Activated CD4-positive, alpha-beta T cell treated with anti-CD3 and anti-CD28 coated beads, Interleukin-2, amount 10 ng/mL, durations not matched to agents 7 days and 5 days (primary cell): ENCODE measurements at places on chromosomes 2 and 18. TPM values are rescaled to one million over a fixed set of nuclear protein-coding genes. Genes with fewer than 3 reads are reported as not detected.

Gene FEV
- not detected for total RNA-seq

- no peaks in the 10 kb centered on the region for H3K36me3 ChIP-seq
- no peak overlapping the region for H3K27ac ChIP-seq
- no peaks in the 10 kb centered on the region for H3K4me1 ChIP-seq
- H3K4me3 ChIP-seq: no peak overlapping the region
- H3K27me3 ChIP-seq: no peaks in the 10 kb centered on the region
Measured at GRCh38 chr2:235606004-235606715, 112.3 kb downstream of the AGAP1 start.

Gene FTCDNL1
- 2.4 TPM for total RNA-seq

GRCh38 chr18:59272891-59273758 lies at the start of gene RAX:
Gene RAX, minus strand, starts transcription at chr18:59273454. Its CDS starts 248 bp downstream, at chr18:59273206.
- DNase-seq: no peak
- H3K27me3 ChIP-seq: peaks cover 80% of the 10 kb centered on the region
- H3K36me3 ChIP-seq: no peaks in the 10 kb centered on the region
- peaks cover 24% of the 10 kb centered on the region for H3K4me1 ChIP-seq
- peak within 1 kb of the TSS; percentile 46 for H3K27ac ChIP-seq

DNA sequence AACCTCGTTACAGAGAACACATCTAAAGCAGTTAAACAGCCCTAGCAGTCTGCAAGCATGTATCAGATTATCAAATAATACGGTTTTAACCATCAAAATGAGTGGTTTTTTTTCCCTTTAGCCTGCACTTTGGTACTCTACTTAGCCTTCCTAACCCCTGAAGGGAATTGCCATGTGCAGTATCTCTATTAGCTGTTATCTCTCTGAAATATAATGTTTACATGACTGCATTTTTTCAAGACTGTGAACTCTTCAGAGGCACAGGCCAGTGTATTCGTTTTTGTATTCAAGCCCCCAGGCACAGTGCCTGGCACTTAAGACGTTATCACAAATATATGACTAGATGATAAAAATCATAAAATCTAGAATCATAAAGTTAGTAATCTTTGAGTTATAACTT lies 509.5 kb downstream of the PARD3B start:
- H3K4me1 ChIP-seq: peaks cover 24% of the 10 kb centered on the region
- DNase-seq: no peak
- no peak overlapping the region for H3K4me3 ChIP-seq
- H3K36me3 ChIP-seq: peaks cover 22% of the 10 kb centered on the region
- no peaks in the 10 kb centered on the region for H3K27me3 ChIP-seq

Gene KHK
- 9.7 TPM for total RNA-seq

DNA sequence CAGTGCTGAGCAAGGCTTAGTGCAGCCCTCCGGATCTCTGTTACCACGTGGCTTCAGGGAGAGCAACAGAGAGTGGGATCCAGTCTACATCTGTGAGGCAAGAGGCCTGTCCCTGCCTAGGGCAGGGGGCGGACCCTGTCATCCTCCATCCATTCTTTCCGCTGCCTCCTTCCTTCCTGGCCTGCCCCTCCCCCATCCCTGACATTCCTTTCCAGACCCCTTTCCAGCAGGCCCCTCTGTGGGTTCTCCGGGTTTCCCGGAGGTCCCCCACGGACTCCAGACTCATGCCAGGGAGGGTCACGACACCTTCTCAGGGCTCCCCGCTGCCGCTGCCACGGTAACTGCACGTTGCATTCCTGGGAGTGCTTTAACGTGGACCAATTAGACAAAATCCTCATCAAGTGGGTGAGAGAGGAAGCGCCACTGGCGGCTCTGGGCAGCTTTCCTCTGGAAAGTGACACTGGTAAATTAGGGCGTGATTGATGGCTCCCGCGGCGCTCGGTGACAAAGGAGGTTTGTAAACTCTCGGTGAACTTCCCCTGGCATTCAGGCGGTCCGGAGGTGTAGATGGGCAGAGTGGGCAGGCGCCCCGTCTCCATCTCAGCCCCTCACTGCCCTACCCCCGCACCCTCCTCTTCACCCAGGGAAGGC lies 11.4 kb downstream of the ATOH8 start:
- H3K4me3 ChIP-seq: no peak overlapping the region
- H3K27ac ChIP-seq: no peak overlapping the region
- no peaks in the 10 kb centered on the region for H3K4me1 ChIP-seq

DNA sequence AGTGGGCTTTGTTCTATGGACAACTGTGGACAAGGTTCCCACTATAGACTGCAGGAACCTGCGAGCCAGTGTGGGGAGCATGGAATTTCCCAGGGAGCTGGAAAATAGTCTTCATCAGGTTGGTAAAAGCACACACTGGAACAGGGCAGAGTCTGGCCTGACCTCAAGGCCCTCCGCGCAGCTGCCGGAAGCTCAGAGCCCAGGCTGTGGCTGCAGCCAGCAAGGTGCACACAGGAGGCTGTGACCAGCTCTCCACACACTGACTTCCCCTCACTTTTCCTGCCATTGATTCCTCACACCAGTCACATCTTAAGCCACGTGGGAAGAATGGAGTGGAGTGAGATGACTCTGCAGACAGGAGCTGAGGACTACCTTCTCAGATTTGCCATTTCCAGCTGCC lies 19.1 kb downstream of the MAL start:
- H3K4me3 ChIP-seq: no peak overlapping the region
- H3K27me3 ChIP-seq: no peaks in the 10 kb centered on the region
- H3K36me3 ChIP-seq: peaks cover 63% of the 10 kb centered on the region

Gene OSR1
- not detected for total RNA-seq

- DNase-seq: no peak
- H3K4me3 ChIP-seq: no peak overlapping the region
- no peaks in the 10 kb centered on the region for H3K4me1 ChIP-seq
- H3K27ac ChIP-seq: no peak overlapping the region
Measured at GRCh38 chr2:108145557-108146326, 94.0 kb upstream of the SULT1C3 start.

GRCh38 chr18:30135938-30136337 lies 906.6 kb downstream of the DSC3 start:
- no peak overlapping the region for H3K4me3 ChIP-seq
- H3K27ac ChIP-seq: no peak overlapping the region
- H3K36me3 ChIP-seq: no peaks in the 10 kb centered on the region
- no peak for DNase-seq

- peaks cover 2% of the 10 kb centered on the region for H3K27me3 ChIP-seq
- H3K4me1 ChIP-seq: no peaks in the 10 kb centered on the region
- DNase-seq: no peak
- no peak overlapping the region for H3K4me3 ChIP-seq
Measured at GRCh38 chr18:8264116-8264515, 345.1 kb upstream of the RAB12 start.

GRCh38 chr2:7329465-7329864 lies 412.3 kb downstream of the RNF144A start:
- no peak for DNase-seq
- no peaks in the 10 kb centered on the region for H3K4me1 ChIP-seq
- H3K27me3 ChIP-seq: peaks cover 6% of the 10 kb centered on the region

- no peak for DNase-seq
- no peak overlapping the region for H3K4me3 ChIP-seq
- H3K36me3 ChIP-seq: no peaks in the 10 kb centered on the region
Measured at GRCh38 chr2:15950088-15950952, 10.0 kb downstream of the MYCN start.

DNA sequence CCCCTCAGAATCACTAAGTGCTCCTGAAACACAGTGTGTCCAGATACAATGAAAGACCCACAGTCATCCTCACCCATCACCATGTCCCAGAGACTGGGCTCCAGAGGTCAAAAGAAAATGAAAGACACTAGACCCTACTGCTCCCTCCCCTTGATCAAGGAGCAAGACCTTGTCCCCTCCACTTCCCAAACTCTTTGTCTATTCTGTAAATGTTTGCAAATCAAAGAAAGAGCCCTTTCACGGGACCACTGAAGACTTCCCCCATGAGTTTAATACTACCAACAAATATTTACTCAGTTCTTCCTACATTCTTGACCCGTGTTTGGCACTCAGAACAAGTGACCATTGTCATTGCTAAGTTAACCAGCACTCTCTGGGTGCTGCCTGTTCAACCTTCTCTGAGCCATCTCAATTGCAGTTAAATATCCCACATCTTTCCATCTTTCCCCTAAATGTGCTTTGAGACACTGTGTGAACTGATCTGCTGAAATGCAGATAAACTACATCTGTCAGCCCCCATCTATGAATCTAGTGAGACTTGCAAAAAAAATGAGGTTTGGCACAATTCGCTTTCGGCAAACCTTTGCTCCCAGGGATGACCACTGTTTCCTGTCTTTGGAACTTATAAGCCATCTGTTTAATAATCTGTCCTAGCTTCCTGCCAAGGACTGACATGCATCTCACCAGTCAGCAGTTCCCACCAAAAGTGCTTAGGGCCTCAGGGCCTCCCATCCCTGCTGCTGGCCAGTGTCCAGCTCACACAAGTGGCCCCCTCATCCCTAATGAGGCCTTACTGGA lies 170.3 kb downstream of the GFPT1 start:
- no peak for DNase-seq
- H3K27ac ChIP-seq: no peak overlapping the region
- no peaks in the 10 kb centered on the region for H3K4me1 ChIP-seq

DNA sequence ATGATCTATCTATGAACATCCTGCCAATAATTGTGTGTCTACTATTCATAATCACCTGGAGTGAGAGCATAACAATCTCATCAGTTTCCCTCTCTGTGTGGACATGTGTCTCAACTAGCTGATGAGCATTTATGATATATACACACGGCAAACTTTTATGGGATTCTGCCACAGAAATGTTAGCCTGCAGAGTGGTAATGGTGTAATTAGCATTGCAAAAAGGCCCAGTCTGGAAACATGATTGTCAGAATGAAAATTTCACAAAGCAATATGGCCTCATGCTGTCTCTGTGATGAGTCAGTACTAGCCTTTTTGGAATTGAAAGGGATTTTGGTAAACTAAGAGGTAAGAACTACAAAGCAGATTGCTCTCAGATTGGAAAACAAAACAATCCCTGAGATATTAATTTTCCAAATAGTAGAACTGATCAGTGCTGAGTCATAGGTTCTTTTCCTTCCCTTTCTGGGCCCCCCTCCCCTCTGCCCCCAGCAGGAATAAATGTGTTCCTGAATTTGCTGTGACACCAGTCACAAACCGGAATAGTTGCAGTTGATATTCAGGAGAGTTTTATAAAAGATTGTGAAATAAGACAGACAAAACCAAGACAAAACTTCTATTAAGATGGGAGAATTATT lies 189.2 kb downstream of the OSR1 start:
- H3K27ac ChIP-seq: no peak overlapping the region
- H3K4me1 ChIP-seq: no peaks in the 10 kb centered on the region
- H3K4me3 ChIP-seq: no peak overlapping the region

GRCh38 chr2:10285556-10286198 lies 17.0 kb upstream of the HPCAL1 start:
- peaks cover 2% of the 10 kb centered on the region for H3K27me3 ChIP-seq
- H3K36me3 ChIP-seq: no peaks in the 10 kb centered on the region
- H3K4me1 ChIP-seq: peaks cover 8% of the 10 kb centered on the region
- no peak overlapping the region for H3K27ac ChIP-seq
- no peak for DNase-seq
- H3K4me3 ChIP-seq: no peak overlapping the region

Gene FRZB
- total RNA-seq: not detected

Gene MYCN
- not detected for total RNA-seq

DNA sequence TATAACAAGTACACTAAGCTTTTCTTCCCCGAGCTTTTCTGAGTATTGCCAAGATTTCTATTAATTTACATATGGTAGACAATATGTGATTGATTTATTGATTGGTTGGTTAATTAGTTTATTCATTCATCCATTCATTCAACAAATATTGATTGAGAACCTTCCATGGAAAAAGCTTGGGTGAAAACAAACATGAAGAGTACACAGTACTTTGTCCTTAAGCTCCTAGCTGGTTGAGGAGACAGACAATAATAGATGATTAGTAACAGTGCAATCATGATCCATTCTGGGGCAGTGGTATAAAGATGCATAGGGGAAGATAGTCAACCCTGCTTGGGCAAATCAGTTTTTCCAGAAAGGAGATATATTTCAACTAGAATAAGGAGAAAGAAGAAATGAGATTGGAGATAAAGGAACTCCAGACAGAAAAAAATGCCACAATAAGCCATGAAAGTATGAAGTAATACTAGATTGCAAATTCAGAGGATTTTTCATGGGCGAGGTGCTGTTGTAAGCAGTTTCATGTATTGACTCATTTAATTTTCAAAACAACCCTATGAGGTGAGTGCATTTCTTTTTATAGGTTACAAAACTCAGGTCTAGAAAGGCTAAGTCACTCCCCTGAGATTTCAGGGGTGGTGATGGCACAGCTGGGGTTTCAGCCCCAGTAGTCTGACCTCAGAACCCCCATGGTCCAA lies 129.5 kb downstream of the RND3 start:
- no peak overlapping the region for H3K4me3 ChIP-seq
- no peaks in the 10 kb centered on the region for H3K27me3 ChIP-seq
- no peak for DNase-seq
- no peaks in the 10 kb centered on the region for H3K4me1 ChIP-seq
- no peaks in the 10 kb centered on the region for H3K36me3 ChIP-seq

Gene VWC2L
- total RNA-seq: not detected

Gene EHBP1
- total RNA-seq: 22.2 TPM

Gene TMEM200C
- not detected for total RNA-seq

GRCh38 chr18:63465059-63465458 lies 11.7 kb upstream of the SERPINB5 start:
- H3K4me3 ChIP-seq: no peak overlapping the region
- H3K27me3 ChIP-seq: peaks cover 54% of the 10 kb centered on the region
- H3K4me1 ChIP-seq: no peaks in the 10 kb centered on the region
- no peak overlapping the region for H3K27ac ChIP-seq
- DNase-seq: no peak

Gene PCBP1
- 544 TPM for total RNA-seq

- H3K4me1 ChIP-seq: peaks cover 60% of the 10 kb centered on the region
- no peaks in the 10 kb centered on the region for H3K27me3 ChIP-seq
- peak overlapping the region; percentile 94 for H3K27ac ChIP-seq
- no peak for DNase-seq
- H3K36me3 ChIP-seq: peaks cover 48% of the 10 kb centered on the region
- H3K4me3 ChIP-seq: peak overlapping the region; percentile 97
Measured at GRCh38 chr2:216498070-216498378, 620 bp upstream of the RPL37A start.

Gene DES
- total RNA-seq: not detected

DNA sequence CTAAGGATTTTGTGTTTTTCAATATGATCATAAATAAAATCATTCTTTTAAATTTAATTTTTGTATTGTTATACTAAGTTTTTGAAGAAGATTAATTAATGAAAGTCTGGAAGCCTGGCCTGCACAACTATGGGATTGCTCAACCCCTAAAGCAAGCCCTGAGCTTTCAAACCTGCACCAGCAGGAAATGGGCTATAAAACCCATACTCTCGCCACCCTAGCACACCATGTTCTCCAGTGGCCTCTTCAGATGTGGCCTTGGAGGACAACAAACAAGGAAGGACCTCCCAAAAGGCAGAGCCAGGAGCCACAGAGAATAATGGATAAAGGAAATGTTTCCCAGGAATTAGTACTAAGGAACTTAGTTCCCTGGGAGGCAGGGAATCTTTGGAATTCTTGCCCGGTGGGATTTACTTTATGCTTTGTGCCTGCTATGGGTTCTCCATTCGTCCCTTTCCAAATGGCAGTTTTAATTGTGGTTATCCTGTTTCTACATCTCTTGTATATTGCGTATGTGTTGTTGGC lies 212.5 kb downstream of the ZFP36L2 start:
- H3K4me3 ChIP-seq: no peak overlapping the region
- no peak overlapping the region for H3K27ac ChIP-seq
- peaks cover 6% of the 10 kb centered on the region for H3K27me3 ChIP-seq
- H3K36me3 ChIP-seq: no peaks in the 10 kb centered on the region
